ENCODE measurements at places on chromosomes 12 and 14. TPM values are rescaled to one million over a fixed set of nuclear protein-coding genes. Genes with fewer than 3 reads are reported as not detected.

The NEUROD4 gene
- not detected for total RNA-seq

The KLRK1 gene
- not detected for total RNA-seq

The SERPINA4 gene
- not detected for total RNA-seq

- peak; percentile 35 for DNase-seq
Measured at GRCh38 chr14:71621276-71621675, 311.0 kb upstream of the RGS6 start.

DNA sequence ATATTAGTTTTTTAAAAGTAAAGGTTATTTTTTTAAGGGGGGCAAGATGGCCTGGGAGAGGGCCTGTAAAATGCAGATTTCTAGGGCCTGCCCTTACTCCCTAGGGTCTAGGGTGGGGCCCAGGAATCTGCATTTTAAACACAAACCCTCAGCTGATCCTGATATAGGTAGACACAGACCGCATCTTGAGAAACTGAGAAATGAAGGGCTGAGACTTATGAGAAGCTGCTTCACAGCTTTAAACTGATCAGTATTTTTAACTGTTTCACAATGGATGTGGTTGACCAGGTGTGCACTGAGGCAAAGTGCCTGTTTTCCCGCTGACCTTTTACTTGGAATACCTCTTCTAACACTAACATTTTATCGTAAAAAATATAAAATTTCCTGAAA is 84.0 kb downstream of the CCDC88C start:
- no peak for DNase-seq

- DNase-seq: peak; percentile 9
Measured at GRCh38 chr14:31510222-31510621, 22.4 kb upstream of the GPR33 start.

DNA sequence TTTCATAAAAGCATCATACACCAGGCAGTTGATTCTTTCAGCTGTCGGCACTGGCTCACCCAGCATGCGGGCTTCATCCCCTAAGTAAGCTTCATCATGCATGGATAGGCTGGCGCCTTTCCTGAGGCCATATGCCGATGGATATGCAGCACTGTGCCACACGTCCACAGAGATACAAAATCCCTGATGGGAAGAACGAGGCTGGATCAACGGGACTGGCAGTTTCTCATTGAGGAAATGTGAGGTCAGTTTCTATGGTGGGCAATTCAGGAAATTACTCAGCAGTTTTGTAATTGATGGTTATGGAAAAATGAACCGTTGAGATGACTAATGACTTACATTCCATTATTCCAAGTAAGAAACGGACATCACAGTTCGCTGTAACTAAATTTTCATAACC is 453.8 kb downstream of the TMEM121 start:
- peak; percentile 81 for DNase-seq

- no peak for DNase-seq
Measured at GRCh38 chr14:73467800-73468199, 9.5 kb upstream of the NUMB start.

DNA sequence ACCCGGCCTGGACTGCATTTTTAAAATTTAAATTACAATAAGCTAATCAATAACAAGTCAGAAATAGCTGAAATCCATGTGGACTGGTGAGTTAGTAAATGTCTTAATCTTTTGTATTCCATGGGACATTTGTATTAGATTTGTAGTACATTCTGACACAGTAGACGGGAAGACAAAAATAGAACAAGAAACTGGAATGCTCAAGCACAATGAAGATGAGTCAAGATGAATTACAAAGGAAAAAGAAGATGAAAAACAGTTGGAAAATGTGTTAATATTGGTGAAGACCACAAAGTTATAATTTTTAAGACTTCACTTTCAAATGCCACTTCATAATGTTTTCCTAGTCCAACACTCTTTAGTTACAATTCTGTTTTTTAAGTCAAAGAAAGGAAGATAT is 97.8 kb upstream of the FERMT2 start:
- DNase-seq: no peak

DNA sequence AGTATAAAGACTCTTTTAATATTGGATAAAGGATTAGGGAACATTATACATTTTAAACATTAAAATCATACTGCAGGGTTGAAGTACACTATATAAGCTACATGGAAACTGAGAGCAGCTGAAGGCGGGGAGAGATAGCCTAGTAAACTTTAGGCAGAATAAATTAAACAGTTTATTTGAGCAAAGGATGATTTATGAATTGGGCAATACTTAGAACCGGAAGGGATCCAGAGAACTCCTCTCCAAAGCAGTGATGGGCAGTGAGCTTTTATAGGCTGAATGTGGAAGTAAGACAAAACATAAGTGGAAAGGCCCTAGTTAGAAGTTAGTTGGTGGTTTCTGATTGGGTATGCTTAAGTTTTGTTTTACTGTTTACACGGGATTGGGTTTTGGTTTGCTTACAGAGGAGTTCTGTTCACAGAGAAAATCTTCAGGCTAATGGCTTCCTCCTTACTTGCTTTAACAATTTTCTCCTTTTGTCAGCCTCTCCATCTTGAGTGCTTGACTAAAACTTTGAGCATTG is 18.9 kb downstream of the LEMD3 start:
- no peak for DNase-seq

- DNase-seq: no peak
Measured at GRCh38 chr14:99741227-99741976, 51.8 kb upstream of the EML1 start.

All from RPMI7951 (cell line).